ENCODE measurements at places on chromosomes 7 and 10.

GRCh38 chr10:46327685-46328084 lies 40.9 kb downstream of the ANTXRL start:
- no peak for DNase-seq

DNA sequence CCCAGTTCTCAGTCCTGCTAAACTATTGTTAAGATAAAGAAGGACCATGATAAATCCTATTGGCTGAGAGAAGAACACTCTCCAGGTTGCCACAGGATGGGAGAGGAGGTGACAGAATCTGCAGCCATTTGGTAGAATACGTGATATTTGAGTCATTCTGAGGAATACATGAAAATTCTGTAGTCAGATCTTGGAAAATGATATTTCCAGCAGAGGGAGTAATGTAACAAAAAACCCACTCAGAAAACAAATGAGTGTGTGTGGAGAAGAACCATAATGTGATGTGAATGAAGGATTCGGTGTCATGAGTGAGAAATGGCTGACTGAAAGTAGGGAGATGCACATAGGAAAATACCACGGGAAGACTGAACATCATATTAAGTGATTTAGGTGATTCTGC lies 128.5 kb upstream of the PFKP start:
- no peak for DNase-seq

- DNase-seq, result no peak
These were observed 5.8 kb downstream of the CDK6 start for GRCh38 chr7:92830532-92831110.

DNA sequence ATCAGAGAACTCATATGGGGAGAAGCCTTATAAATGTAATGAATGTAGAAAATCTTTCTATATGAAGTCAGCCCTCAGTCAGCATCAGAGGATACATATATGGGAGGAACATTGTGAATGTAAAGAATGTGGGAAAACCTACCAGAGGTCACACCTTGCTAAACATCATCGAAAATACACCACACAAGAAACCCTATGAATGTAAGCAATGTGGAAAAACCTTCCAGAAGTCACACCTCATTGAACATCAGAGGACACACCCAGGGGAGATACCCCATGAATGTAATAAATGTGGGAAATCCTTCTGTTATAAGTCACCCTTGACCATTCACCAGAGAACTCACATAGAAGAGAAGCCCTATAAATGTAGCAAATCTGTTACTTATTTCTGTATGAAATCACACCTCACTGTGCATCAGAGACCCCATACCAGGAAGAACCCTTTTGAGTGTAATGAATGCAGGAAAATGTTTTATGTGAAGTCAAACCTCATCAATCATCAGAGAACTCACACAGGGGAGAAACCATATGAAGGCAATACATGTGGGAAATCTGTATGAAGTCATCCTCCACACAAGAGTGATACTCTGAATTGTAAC lies 30.8 kb downstream of the ZNF12 start:
- no peak for DNase-seq

- DNase-seq, result no peak
These were observed 48.3 kb downstream of the SLC37A3 start for GRCh38 chr7:140350056-140350455.

DNA sequence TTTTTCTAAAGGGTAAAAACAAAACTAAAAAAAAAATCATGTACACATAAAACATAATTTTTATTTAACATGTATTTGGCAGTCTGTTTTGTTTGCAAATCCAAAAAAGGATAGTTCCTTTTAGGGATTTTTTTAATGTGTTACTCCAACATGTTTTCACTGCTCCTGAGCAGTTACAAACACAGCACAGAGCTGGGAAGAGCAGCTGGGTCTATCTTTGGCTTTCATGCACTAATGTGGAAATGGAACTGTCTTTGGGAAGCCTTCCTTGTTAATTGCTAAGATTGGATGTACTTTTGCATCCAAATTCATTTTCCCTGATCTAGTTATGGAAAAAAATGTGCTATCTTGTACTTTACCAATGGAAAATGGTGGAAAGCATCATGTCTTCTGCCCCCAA lies 1035.1 kb downstream of the CNTNAP2 start:
- DNase-seq, result no peak

- DNase-seq, result no peak
These were observed 205.3 kb downstream of the CHRM2 start for GRCh38 chr7:137073571-137074325.

- DNase-seq, result no peak
These were observed 589 bp downstream of the LDB1 start for GRCh38 chr10:102119417-102120141.

DNA sequence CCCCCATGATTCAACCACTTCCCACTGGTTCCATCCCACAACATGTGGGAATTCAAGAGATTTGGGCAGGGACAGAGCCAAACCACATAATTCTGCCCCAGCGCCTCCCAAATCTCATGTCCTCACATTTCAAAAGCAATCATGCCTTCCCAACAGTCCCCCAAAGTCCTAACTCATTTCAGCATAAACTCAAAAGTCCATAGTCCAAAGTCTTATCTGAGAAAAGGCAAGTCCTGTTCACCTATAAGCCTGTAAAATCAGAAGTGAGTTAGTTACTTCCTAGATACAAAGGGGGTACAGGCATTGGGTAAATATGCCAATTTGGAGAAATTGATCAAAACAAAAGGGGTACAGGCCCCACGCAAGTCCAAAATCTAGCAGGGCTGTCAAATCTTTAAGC lies 272.9 kb downstream of the MAGI2 start:
- DNase-seq, result no peak

DNA sequence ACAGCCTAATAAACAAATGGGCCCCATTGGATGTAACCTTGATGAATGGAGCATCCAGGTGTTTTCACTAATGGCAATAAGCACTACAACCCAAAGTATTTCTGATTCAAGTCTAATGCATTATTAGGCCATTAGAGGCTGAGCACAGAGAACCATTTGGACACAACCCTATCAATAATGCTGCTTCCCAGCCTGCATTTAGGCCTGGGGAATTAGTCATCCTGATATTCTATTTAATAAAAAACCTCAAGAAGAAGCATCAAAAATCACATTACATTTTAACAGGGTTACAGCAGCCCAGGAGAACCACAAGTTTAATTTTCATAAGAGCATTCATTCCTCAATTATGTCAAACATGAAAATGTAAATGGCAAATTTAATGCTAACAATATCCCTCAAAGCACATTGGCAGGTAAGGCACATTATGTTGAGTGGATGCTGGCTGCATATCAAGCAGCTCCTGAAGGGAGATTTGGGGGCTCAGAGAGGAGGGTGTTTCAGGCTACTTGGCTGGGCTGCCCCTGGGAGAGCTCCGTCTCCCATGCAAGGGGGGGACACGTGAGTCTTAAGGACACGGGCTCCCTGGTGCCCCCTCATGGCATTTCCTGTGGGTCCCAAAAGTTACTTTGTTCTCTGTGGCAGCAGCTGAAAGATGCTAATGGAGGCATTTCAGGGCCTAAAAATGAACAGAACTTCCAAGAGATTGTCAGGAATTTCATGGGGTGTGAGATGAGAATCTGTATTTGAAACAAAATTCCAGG lies 143.4 kb downstream of the HERPUD2 start:
- no peak for DNase-seq

DNA sequence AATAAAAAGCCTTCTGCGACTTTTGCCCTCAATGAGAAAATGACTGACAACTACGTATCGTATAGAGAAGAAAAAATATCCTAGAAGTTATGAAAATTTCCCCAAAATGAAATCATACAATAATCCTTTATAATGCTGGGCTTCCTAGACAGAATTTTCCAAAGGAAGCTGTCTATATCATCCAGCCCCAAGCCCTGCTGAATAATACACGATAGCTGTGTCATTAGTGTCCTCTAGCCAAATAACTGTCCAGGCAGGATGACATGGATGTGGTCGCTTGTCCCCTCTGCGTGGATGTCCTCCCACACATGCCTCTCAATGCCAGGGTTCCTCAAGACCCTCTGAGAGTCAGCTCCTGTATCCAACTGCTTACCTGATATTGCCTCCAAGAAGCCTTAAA lies 61.7 kb upstream of the ECHDC3 start:
- no peak for DNase-seq

DNA sequence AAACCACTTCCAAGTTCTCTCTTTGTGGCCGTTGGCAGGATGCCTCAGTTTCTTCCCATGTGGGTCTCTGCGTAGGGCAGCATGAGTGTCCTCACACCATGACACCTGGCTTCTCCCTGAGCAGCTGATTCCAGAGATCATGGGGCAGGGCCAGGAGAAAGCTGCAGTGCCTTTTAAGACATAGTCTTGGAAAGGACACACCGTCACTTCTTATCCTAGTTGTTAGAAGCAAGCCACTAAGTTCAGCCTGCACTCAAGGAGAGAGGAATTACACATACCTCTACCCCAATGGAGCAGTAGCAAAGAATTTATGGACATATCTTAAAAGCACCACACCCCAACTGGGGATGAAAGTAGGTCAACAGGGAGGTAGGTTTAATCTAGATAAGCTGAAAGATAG lies 16.4 kb downstream of the NODAL start:
- no peak for DNase-seq

DNA sequence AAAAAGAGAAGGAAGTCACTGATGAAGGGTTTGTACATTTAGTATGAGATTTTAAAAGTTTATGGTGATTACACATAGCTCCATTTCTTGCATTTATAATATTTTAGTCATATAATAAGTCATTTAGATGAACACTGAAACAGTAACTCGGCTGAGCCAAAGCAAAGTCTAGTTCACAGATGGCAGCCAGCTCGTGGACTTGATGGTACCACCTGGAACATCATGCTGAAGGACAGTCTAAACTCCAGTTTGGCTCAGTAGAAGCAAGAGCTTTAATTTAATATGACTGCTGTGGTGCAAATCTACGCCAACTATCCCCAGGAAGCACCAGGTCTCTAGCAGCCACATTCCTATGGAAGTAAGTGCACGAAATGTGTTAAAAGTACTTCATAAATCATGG lies 16.4 kb downstream of the SRI start:
- no peak for DNase-seq

DNA sequence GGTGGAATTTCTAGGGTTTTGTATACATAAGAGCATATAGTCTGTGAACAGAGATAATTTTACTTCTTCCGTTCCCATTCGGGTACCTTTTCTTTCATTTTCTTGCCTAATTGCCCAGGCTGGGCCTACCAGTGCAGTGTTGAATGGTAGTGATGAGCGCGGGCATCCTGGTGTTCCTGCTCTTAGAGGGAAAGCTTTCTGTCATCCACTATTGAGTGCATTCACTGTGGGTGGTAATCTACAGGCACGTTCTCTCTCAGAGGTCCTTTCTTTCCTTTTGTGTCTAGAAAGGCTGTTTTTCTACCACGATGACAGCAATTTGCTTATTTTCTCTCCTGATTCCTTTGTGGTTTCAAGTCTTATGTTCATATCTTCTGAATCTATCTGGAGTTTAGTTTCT lies 65.0 kb downstream of the INPP5A start:
- no peak for DNase-seq

DNA sequence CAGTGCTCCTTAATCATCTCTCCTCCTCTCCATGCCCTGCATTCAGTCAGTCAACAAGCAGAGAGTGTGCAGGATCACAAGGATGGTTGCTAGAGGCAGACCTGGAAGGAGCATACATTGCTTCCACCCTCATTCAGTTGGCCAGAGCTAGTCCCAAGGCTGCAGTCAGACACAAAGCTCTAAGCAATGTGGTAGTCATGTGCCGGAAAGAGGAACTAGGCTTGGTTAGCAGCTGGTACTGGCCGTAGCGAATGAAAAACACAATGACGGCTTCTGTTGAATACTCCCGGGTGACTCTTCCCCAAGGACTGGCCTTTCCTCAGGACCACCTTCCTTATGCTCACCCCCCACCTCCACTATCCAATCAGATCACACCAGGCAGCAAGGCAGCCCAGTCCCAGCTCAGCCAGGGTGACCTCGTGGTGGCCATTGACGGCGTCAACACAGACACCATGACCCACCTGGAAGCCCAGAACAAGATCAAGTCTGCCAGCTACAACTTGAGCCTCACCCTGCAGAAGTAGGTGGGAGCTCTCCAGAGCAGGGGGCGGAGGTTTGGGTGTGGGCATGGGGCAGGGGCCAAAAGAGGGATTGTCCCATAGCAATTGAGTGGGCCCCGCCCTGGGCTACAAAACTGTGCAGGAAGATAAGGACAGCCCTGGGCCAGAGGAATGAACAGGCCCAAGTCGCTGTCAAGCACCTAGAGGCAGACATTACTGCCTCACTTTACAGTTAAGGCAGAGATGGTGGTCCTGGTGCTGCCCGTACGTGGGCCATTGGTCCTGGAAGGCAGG lies 10.9 kb downstream of the LDB3 start:
- no peak for DNase-seq

- DNase-seq, result peak; percentile 52
These were observed 7.5 kb upstream of the SH2D4B start for GRCh38 chr10:80530251-80530650.

DNA sequence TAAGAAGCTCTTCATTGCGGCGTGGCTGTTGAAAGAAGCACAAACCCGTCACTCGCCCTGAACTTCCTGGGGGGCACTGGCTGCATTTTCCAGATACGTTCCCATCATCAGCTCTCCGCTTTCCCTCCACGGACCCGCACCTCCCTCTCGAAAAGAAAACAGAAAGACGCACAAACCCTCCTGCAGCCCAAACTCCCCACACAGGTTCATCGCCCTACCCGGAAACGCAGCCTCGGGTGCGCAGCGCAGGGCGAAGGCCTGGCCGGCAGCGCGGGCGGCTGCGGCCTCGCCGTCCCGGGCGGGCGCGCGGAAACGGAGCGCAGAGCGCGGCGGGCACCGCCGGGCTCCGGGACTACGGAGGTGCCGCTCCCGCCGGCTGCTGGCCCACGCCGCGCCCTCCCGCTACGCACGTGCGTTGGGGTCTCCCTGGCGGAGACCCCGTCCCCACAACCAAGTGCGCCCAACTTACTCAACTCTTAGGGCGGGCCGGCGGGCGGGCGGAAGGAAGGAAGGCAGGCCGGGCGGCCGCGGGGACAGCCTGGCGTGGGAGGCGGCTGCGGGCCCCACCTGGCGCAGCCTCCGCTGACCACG lies 822 bp downstream of the ZNF800 start:
- peak; percentile 31 for DNase-seq

DNA sequence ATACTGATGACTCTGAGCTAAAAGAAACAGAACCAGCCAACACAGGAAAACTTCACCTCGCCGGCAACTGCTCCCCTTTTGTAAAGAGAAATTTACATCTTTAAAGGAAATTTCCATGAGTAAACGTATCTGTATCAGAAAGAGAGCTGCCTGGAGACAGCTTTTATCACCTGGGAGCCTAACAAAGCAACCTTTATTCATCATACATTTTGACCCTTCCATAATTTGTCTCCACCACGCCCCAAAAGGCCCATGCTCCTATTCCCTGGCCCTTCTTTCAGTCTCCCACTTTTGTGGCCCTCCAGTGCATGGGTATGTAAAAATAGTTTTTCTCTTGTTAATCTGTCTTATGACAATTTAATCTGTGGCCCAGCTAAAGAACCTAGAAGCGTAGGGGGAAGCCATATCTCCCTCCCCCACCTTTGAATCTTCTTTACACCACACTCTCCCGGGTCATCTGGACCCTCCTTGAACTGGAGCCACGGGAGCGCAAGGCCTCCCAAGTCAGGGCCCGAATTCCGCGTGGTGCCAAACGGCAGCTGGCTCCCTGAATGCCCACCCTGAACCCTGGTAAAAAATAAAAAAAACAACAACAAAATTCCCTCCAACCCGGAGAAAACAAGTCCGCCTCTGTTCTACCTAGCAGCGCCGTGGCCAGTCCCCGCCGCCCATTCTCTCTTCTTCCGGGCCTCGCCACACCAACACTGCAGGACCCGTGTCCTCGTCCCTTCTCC lies 15.4 kb upstream of the FKBP9 start:
- no peak for DNase-seq

- no peak for DNase-seq
These were observed 54.2 kb downstream of the DNAJC12 start for GRCh38 chr10:67783606-67784294.

GRCh38 chr10:42992156-42992956 lies 84.5 kb upstream of the RET start:
- DNase-seq, result no peak
